ENCODE measurements at places on chromosomes 6 and 20.

- H3K27me3 ChIP-seq = no peaks in the 10 kb centered on the region
- H3K4me3 ChIP-seq = no peak overlapping the region
- no peak overlapping the region for H3K27ac ChIP-seq
- DNase-seq = no peak
Observed at GRCh38 chr6:160088069-160088783, 33.4 kb upstream of the SLC22A1 start.

DNA sequence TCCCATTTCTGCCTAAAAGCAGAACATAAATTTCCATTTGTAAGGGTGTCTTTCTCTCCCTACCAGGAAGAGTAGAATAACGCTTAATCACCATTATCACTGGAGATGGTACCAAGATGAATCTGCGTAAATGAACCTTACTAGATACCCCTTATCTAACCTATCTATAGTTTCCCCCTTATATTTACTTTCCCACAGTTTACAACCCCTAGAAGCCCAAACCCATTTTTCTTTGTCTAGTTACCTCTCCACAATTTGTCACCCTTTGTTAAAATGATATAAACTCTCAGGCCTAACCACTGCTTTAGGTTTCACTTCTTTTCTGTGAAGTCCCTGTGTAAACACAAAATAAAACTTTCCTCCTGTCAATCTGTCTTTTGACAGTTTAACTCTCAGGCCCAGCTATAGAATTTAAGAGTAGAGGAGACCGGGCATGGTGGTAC, 45.5 kb downstream of the PCNA start:
- no peak for DNase-seq
- no peak overlapping the region for H3K4me3 ChIP-seq
- peak overlapping the region; percentile 30 for H3K27ac ChIP-seq
- no peaks in the 10 kb centered on the region for H3K27me3 ChIP-seq
- peaks cover 19% of the 10 kb centered on the region for H3K4me1 ChIP-seq

GRCh38 chr6:40735121-40735520, 148.0 kb upstream of the LRFN2 start:
- H3K36me3 ChIP-seq = no peaks in the 10 kb centered on the region
- no peak overlapping the region for H3K4me3 ChIP-seq
- H3K4me1 ChIP-seq = no peaks in the 10 kb centered on the region
- DNase-seq = no peak
- no peak overlapping the region for H3K27ac ChIP-seq

GRCh38 chr6:72647489-72647888, 25.6 kb downstream of the KCNQ5 start:
- no peak for DNase-seq
- no peaks in the 10 kb centered on the region for H3K27me3 ChIP-seq
- H3K4me1 ChIP-seq = no peaks in the 10 kb centered on the region

GRCh38 chr20:825710-826421, 7.6 kb upstream of the FAM110A start:
- no peaks in the 10 kb centered on the region for H3K36me3 ChIP-seq
- DNase-seq = no peak
- no peaks in the 10 kb centered on the region for H3K27me3 ChIP-seq
- H3K27ac ChIP-seq = no peak overlapping the region

GRCh38 chr6:155117785-155118184, 122.7 kb downstream of the TIAM2 start:
- no peak overlapping the region for H3K4me3 ChIP-seq
- no peak overlapping the region for H3K27ac ChIP-seq
- no peaks in the 10 kb centered on the region for H3K27me3 ChIP-seq
- no peak for DNase-seq
- no peaks in the 10 kb centered on the region for H3K4me1 ChIP-seq

DNA sequence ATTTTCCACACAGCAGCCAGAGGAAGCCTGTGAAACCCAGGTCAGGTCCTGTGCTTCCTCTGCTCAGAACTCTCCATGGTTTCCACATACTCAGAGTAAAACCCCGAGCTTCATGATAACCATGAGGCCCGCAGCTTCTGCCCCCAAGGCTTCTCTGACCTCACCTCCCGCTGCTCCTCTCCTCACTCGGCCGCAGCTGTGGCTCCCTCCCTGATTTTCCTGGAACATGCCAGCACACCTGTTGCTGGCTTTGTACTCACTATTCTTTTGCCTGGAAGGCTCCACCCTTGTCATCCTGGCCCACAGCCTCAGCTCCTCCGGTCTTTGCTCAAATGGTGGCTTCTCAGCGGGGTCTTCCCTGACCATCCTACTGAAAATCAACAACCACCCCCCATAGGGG, 341.7 kb downstream of the PREX1 start:
- peaks cover 16% of the 10 kb centered on the region for H3K4me1 ChIP-seq
- DNase-seq = no peak
- no peak overlapping the region for H3K4me3 ChIP-seq
- H3K36me3 ChIP-seq = no peaks in the 10 kb centered on the region
- H3K27me3 ChIP-seq = peaks cover 39% of the 10 kb centered on the region

- no peaks in the 10 kb centered on the region for H3K4me1 ChIP-seq
- no peak overlapping the region for H3K4me3 ChIP-seq
- no peaks in the 10 kb centered on the region for H3K36me3 ChIP-seq
- H3K27ac ChIP-seq = no peak overlapping the region
Observed at GRCh38 chr20:8287340-8287739, 155.3 kb downstream of the PLCB1 start.

GRCh38 chr6:53233309-53233708, 84.7 kb upstream of the GCM1 start:
- H3K4me1 ChIP-seq = no peaks in the 10 kb centered on the region
- no peak overlapping the region for H3K27ac ChIP-seq
- H3K27me3 ChIP-seq = no peaks in the 10 kb centered on the region
- no peak overlapping the region for H3K4me3 ChIP-seq

DNA sequence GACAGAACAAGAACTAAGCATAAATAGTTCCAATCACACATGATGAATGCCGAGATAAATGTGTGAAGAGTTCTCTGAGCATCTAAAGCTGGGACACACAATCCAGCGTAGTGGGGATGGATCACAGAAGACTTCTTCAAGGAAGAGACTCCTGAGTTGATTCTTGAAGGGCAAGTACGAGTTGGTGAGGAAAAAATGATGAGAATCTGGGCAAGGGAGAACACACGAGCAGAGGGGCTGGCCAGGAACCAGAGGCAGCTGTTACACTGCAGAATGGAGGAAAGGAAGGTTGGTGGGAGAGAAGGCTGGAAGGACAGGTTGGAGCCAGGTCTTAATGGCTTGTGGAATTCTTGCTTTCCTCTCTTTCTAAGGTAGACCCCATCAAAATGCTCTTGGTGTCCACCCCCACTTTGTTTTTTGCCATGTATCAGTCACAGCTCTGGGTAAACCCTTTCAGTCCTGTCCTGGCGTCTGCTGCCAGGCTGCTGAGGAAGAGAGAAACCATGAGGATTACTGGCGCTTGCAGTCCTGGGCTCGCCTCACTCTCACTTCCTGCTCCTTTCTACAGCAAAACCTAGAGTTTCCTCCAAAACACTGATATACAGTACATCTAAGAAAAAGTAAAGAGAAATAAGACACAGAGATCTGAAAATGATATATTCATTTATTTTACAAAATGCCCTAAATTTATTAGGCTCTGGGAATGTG, 127.6 kb upstream of the FAM184A start:
- H3K36me3 ChIP-seq = peaks cover 21% of the 10 kb centered on the region
- H3K4me1 ChIP-seq = peaks cover 3% of the 10 kb centered on the region
- H3K27me3 ChIP-seq = no peaks in the 10 kb centered on the region
- no peak for DNase-seq
- no peak overlapping the region for H3K4me3 ChIP-seq

GRCh38 chr6:159899994-159900745, 9.4 kb downstream of the MAS1 start:
- H3K27ac ChIP-seq = no peak overlapping the region
- peaks cover 13% of the 10 kb centered on the region for H3K27me3 ChIP-seq
- H3K4me1 ChIP-seq = no peaks in the 10 kb centered on the region
- no peaks in the 10 kb centered on the region for H3K36me3 ChIP-seq
- H3K4me3 ChIP-seq = no peak overlapping the region

DNA sequence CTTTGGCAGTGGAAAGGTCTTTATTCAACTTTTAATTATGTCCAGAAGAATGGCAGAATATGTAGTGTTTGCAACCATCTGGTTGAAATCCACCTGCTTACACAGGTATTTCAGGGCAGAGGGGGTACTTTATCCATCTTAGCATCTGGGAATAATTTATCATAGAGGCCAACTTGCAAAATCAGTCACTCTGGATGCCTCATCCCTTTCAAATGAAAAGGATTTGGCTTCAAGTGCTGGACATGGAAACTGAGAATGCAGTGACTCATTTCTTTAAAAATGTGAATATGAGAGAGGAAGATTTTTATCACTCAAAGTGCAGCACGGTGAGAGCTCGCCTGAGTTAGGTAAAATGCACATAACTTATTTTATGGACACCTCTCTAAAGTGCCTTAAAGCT, 758.3 kb downstream of the KIF16B start:
- H3K27ac ChIP-seq = no peak overlapping the region
- no peaks in the 10 kb centered on the region for H3K36me3 ChIP-seq
- DNase-seq = no peak
- H3K4me3 ChIP-seq = no peak overlapping the region

GRCh38 chr6:29870104-29870503, 42.5 kb downstream of the HLA-G start:
- no peak for DNase-seq
- H3K27me3 ChIP-seq = peaks cover 21% of the 10 kb centered on the region
- H3K36me3 ChIP-seq = no peaks in the 10 kb centered on the region
- no peak overlapping the region for H3K27ac ChIP-seq
- H3K4me3 ChIP-seq = no peak overlapping the region

- H3K4me1 ChIP-seq = peaks cover 9% of the 10 kb centered on the region
- H3K4me3 ChIP-seq = no peak overlapping the region
- H3K27me3 ChIP-seq = no peaks in the 10 kb centered on the region
- no peak overlapping the region for H3K27ac ChIP-seq
Observed at GRCh38 chr20:34829191-34829590, 3.7 kb upstream of the NCOA6 start.

DNA sequence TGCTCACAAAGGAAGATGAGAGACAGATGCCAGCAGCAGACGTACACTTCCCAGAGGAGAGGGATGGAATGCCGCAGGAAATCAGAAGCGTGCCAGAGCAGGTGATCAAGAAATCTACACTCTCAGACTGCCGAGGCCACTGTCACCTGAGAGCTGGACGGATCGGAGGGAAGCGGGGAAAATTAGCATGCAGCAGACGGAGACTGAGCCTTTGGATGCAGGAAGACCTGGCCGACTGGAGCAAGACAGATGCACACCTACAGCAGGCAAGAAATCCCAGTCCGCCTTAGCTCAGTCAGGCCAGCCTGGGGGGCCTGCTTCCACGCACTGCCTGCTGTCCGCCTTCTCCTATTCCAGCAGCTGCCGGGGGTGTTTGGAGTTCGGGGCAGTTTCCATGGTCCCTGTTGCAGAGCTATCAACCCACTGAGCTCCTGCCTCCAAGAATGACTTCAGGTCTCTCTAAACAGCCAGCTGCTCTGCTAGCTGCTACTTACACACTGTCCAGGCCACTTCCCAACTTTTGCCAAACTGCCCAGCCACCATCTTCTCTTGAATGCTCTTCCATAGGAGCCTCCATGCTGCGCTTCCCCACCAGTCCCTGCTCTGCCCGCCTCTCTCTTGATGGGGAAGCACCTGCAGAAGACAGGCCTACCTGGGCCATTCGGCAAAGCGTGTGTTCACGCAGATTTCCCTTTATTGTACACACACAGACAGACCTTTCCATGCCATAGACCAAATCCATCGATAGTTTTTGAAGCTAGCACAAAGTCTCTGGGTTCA, 368.5 kb downstream of the ZFAND3 start:
- no peak overlapping the region for H3K4me3 ChIP-seq
- peaks cover 3% of the 10 kb centered on the region for H3K36me3 ChIP-seq
- DNase-seq = no peak
- H3K27me3 ChIP-seq = no peaks in the 10 kb centered on the region

- no peak for DNase-seq
- no peak overlapping the region for H3K4me3 ChIP-seq
- no peak overlapping the region for H3K27ac ChIP-seq
- no peaks in the 10 kb centered on the region for H3K4me1 ChIP-seq
Observed at GRCh38 chr6:84645563-84646266, 118.7 kb downstream of the TBX18 start.

DNA sequence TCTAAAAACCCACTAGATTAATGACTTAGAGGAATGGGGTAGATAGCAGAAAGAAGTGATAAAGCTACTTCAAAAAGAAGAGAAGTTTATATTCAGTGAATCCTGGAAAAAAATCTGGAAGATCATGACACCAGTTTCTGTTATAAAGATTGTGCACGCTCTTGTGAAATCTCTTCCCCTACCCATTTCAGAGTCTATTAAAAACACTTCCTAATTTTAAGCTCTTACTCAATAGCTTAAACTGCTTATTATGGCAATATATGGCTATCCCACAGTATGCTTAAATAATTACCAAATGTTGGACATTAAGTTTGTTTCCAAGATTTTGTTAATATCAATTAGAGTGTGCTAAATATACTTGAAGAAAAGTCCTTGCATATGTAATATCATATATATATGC, 585.3 kb upstream of the MAN1A1 start:
- H3K4me1 ChIP-seq = no peaks in the 10 kb centered on the region
- no peaks in the 10 kb centered on the region for H3K36me3 ChIP-seq
- H3K27me3 ChIP-seq = no peaks in the 10 kb centered on the region
- H3K27ac ChIP-seq = no peak overlapping the region
- H3K4me3 ChIP-seq = no peak overlapping the region

GRCh38 chr20:62595491-62595890, 46.8 kb upstream of the SLCO4A1 start:
- peaks cover 39% of the 10 kb centered on the region for H3K4me1 ChIP-seq
- H3K4me3 ChIP-seq = no peak overlapping the region
- H3K27ac ChIP-seq = no peak overlapping the region
- H3K36me3 ChIP-seq = no peaks in the 10 kb centered on the region
- peaks cover 44% of the 10 kb centered on the region for H3K27me3 ChIP-seq
- DNase-seq = no peak

- H3K36me3 ChIP-seq = peaks cover 72% of the 10 kb centered on the region
- no peaks in the 10 kb centered on the region for H3K27me3 ChIP-seq
- DNase-seq = no peak
- H3K4me1 ChIP-seq = no peaks in the 10 kb centered on the region
- no peak overlapping the region for H3K27ac ChIP-seq
Observed at GRCh38 chr6:32163559-32164258, 686 bp upstream of the EGFL8 start.

- DNase-seq = no peak
- no peak overlapping the region for H3K27ac ChIP-seq
- H3K4me3 ChIP-seq = no peak overlapping the region
- H3K36me3 ChIP-seq = no peaks in the 10 kb centered on the region
- H3K4me1 ChIP-seq = peaks cover 4% of the 10 kb centered on the region
Observed at GRCh38 chr6:143200167-143200770, 139.6 kb downstream of the AIG1 start.

DNA sequence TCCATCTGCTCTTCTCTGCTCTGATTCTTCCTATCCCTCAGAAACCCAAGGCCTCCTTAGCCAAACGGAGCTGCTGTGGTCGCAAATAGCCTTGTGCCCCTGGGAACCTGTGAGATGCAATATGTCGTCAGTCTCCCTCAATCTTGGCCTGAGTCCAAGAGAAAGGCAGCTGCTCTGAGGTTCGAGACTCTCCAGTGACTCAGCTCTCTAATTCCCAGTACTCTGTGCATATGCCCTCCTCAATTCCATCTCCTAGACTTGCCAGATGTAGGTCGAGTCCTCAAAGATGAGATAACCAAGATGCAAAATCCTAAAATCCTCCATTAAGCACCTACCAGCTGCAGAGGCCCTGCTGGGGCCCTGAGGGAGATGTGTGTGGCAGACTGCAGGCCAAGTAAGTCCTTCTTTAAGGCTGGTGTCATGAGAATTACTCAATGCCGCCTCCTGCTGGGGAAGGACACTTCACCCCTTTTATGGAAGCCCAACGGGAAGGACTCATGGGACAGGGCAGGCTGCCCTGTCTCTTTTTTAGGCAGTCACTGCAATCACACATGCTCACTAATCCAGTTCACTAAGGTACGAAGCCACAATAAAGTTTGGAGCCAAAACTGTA, 28.5 kb downstream of the C6orf15 start:
- no peak for DNase-seq
- no peak overlapping the region for H3K27ac ChIP-seq
- H3K27me3 ChIP-seq = no peaks in the 10 kb centered on the region

All from suprapubic skin (tissue), 4 donors.